ENCODE measurements at places on chromosomes 5 and 9.

DNA sequence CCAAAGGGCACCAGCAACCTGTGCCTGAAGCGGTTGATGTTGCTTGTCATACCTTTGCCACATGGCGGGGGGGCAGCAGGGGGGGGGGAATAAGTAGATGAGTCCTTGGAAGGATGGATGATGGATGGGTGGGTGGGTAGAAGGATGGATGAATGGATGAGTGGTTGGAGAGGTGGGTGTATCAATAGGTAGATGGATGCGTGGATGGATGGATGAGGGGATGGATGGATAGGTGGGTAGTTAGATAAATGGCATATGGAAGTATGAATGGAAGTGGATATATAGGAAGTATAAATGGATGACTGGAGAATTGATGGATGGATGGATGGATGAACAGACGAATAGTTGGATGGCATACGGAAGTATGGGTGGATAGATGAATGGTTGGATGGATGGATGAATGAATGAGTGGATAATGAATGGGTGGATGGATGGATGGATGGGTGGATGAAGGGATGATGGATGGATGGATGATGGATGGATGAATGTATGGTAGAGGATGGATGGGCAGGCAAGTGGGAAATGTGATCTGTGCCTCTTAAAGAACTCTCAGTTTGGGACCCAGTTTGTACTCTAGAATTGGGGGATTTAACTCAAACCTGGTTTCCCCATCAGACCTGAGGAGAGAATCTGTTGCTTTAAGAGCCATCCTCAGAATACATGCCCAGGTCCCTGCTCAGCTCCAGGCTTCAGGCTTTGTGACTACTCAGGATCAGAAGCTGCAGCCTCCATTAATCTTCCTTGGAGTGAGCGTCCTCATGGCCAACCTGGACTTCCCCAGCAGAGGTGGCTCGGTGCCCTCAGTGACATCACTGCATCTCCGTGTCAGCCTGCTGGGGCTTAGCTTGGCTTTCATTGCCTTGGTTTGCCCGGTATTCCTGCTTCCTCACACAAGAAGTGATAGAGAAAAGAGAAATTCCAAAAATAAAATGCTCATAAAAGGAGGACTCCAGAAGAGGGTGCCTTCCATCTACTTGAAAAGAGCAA, 27.6 kb upstream of the SUSD3 start:
- no peak for DNase-seq

- DNase-seq, result no peak
Observed at GRCh38 chr9:133331641-133332380, 4.2 kb downstream of the SURF6 start.

DNA sequence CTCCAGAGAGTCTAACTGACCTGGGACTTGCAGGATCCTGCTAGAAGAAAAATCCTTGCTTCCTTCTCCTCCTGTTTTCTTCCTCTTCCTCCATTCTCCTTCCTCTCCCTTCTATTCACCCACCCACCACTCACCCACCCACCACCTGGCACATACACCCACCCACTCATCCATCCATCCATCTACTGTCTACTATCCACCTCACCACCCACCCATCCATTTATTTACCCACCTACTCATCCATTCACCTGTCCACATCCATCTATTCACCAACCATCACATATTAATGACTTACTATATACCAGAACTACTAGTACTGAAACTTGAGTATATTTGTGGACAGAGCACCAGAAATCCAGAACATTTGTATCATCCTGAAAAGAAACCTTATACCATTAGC, 49.4 kb downstream of the EHMT1 start:
- DNase-seq, result no peak

DNA sequence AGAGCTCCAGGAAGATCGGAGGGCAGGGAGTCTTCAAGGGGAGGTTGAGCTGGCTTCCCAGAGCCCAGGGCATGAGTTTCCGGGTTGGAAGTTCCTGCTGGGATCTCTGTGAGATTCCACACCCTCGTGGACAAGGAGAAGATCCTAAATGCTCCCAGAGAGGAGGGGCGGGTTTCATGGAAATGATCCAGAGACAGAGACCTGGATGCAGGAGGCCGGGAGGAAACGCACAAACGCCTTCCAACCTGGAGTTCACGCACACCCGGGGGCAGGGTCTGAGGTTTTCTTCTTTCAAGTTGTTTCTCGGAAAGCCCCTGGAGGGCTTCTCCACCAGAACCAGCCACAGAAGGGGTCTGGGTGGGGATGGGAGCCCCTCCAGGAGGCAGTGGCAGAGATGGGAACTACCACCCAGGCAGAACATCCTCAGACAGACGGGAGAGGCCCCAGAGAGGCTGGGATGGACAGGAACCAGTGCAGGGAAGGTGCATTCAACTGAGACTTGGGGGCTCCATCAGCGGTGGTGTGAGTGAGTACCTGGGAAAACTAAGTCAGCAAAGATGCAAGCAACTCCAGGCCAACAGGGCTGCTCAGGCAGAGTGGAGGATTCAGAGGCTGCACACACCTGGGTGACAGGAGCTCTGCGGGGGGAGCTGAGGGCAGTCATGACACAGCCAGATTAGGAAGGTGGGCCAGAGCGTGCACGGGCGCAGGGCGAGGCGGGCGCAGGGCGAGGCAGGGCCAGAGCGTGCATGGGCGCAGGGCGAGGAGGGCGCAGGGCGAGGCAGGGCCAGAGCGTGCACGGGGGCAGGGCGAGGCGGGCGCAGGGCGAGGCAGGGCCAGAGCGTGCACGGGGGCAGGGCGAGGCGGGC, 52.1 kb upstream of the EXOC3 start:
- DNase-seq, result no peak

- peak; percentile 85 for DNase-seq
Observed at GRCh38 chr5:150409638-150410523, 2.8 kb downstream of the CD74 start.

- DNase-seq, result no peak
Observed at GRCh38 chr5:62790348-62790747, 211.7 kb downstream of the LRRC70 start.

- DNase-seq, result no peak
Observed at GRCh38 chr9:38301376-38302106, 91.0 kb upstream of the ALDH1B1 start.

DNA sequence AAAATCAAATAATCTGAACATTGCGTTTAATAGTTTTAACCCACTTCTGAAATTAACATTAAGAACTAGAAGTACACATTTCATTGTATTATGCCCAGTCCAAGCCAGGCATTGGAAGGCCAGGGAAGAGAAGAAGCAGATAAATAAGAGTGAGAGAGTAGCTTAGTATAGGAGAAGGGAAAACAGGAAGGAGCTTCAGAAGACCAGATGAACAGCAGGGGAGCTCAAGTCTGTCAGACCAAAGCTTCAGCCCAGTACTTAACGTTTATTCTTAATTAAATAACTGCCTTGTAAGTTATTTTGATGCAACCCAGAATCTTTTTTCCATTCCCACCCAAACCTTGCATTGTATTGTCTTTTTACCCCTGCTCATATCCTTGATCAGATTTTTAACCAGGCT, 11.5 kb upstream of the FAM120AOS start:
- DNase-seq, result no peak

DNA sequence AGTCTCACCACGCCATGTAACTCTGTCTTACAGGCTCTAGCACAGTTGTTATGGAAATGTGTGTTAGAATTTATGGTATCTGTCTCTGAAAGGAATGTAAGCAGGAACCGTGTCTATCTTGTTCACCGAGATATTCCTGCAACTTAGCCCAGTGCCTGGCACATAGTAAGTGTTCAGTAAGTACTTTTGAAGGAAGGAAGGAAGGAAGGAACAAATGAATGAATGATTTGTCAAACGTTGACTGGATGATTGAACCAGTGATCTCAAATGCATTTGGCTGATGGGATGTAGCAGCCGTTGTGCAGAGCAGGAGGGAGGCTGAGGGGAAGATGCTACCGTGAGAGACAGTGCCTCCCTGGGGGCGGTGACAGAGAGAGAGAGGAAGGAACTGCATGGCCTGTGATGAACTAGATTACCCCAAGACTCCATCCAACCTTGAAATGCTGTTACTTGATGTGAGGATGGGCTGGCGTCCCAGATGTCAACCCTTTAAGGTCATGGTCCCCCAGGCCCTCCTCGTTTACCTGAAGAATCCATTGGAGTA, 47.5 kb upstream of the PPARGC1B start:
- no peak for DNase-seq

DNA sequence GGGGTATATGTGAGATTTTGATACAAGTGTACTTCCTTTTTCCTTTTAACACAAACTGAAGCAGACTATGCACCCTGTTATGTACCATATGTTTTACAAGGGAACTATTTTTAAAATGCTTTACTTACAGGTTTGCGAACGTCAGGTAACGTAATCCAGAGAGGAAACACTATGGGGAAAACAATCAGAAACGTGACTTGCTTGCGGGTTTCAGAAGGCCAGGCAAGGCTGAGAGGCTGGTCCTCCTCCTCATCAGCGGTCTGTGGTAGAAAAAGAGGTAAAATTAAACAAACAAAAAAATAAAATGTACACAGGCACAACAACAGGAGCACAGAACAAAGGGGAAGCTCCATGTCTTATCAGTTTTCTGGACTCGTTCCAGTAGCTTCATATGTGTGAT, 141.2 kb downstream of the ACER2 start:
- DNase-seq, result no peak

- no peak for DNase-seq
Observed at GRCh38 chr5:101425339-101425859, 522.3 kb upstream of the ST8SIA4 start.

DNA sequence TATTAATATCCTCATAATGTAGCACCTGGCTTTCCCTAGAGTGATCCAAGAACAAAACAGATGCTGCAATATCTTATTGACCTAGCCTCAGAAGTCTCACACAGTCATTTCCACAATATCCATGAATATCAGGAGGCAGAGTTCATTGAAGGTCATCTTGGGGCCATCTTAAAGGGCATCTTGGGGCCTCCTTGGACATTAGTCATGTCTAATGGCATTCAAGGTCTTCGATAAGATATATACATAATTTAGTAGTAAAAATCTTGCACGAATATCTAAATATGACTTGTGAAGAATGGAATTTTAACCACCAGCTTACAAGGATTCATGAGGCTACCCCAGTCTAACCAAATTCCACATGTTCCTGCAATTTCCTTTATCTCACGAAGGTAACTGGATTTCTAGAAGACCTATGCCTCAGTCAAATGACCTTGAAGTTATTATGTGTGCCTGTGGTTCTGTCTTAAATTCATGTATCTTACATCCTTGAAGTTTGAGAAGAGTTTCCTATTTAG, 163.6 kb upstream of the SPEF2 start:
- DNase-seq, result no peak

GRCh38 chr9:14025741-14026140, 288.2 kb downstream of the NFIB start:
- no peak for DNase-seq

DNA sequence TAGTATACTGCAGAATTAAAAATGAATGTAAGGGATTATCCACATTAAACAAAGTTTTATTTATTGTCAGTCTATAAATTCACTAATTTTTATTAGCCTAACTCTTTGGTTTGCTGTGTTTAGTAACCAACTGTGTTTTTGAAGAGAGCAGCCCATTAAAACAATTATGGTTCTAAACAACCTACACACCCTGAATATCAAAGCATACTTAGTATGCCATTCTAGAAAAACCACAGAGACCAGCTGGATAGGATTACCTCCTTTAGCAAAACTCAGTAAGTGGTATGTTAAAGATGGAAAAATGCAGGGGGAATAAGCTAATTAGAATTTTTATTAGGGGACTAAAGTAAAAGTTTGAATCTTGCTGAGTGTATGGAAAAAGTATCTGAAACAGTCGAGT, 1981.7 kb upstream of the NUDT12 start:
- DNase-seq, result no peak

DNA sequence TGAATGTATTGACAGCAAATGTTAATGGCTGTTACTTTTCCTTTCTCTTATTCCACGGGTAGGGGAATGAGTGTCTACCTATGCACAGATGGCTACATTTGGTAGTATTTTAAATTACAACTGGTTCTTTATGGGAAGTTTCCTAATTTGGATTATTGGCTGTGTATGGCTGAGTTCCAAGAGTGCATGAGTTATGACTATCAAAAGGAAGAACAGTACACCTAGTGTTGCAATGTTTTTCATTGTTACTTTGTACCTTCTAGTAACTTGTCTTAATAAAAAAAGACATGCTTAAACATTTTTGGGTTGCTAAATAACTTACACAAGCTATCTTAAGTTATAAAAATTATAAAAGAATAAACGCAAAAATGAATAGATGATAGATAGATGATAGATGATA, 35.8 kb upstream of the MAMDC2 start:
- DNase-seq, result no peak

DNA sequence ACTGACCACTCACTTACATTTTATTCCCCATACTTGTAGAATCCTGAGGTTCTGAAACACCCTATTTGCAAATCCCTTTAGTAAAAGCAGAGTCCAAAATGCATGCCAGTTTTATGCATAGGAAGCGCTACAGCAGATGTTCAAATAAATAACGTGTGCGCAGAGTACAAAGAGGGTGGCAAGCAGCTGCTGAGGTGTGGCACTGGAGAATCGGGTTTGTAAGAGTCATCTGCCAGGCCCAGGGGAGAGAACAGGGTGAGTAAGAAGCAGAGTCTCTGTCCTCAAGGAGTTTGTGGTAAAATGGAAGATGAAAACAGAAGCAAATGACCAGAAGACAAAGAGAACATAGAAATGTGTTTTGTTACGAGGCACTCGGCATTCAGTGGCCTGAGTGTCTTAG, 288.8 kb downstream of the GLIS3 start:
- no peak for DNase-seq

- no peak for DNase-seq
Observed at GRCh38 chr5:80219391-80219790, 36.5 kb downstream of the SERINC5 start.

- DNase-seq, result no peak
Observed at GRCh38 chr5:83972909-83973308, 252.3 kb upstream of the HAPLN1 start.

DNA sequence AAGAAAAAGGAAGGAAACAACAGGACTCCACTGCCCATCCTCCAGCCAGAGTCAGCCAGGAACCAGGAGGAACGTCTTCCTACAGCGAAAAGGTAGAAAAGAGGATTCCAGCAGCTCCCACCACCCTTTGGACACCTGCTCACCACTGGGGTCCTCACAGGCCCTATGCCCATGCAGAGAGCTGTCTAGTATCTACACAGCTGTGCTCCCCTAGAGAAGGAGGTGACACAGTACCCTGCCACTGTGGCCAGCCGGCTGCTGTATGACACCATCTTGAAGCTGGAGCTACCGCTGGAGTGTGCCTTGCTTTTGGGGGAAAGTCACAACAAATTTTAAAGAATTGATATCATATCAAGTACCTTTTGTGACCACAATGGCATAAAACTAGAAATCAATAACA, 92.6 kb downstream of the GTF3C4 start:
- DNase-seq, result no peak

GRCh38 chr9:127614961-127615360, 2.9 kb downstream of the STXBP1 start:
- no peak for DNase-seq

DNA sequence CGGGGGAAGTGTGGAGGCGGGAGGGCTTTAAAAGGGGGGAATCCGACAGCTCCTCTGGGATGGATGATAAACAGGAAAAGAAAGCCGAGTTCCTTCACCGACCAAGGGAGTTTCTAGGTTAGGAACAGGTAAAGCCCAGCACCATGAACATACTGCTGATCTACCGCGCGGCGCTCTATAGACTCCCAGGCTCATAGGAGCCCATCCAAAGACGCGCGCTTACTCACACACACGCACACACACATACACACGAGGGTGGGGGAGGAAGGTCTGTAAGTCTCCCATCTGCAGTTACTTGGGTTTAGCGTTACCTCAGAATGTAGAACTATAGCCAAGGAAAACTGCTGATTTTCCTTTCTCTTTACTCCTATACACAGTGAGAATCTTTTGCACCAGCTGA, 2.6 kb upstream of the GABRB2 start:
- DNase-seq, result no peak

GRCh38 chr5:150653145-150653761, 7.8 kb upstream of the MYOZ3 start:
- no peak for DNase-seq
